ENCODE measurements at places on chromosomes 11 and 22. TPM values are rescaled to one million over a fixed set of nuclear protein-coding genes. Genes with fewer than 3 reads are reported as not detected.

CCDC157 gene
- total RNA-seq: 2.7 TPM

MOGAT2 gene
- total RNA-seq: not detected

GRCh38 chr22:45966320-45966894 lies 10.6 kb downstream of the WNT7B start:
- no peak overlapping the region for H3K27ac ChIP-seq
- peaks cover 3% of the 10 kb centered on the region for H3K27me3 ChIP-seq
- H3K4me3 ChIP-seq: no peak overlapping the region
- H3K4me1 ChIP-seq: no peaks in the 10 kb centered on the region
- DNase-seq: no peak

DNA sequence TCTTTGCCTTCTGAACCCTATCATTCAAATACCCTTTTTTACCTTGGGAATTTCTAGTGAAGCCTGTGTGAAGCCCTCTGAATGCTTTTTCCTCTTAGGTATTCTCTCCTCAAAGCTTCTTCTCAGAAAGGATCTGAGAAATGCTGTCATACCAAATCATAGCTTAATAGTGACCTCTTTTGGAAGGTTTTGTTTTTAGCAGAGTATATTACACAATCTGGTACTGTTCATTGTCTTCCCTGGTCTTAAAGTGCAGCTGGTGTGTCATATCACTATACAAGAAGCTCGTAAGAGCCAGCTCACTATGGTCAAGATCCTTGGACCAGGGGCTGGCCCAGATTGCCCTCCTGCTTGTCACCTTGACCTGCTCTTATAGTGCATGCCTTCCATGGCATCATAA lies 204.4 kb upstream of the ANO5 start:
- H3K27ac ChIP-seq: no peak overlapping the region
- H3K27me3 ChIP-seq: no peaks in the 10 kb centered on the region
- no peak for DNase-seq
- H3K4me1 ChIP-seq: no peaks in the 10 kb centered on the region
- no peak overlapping the region for H3K4me3 ChIP-seq

DNA sequence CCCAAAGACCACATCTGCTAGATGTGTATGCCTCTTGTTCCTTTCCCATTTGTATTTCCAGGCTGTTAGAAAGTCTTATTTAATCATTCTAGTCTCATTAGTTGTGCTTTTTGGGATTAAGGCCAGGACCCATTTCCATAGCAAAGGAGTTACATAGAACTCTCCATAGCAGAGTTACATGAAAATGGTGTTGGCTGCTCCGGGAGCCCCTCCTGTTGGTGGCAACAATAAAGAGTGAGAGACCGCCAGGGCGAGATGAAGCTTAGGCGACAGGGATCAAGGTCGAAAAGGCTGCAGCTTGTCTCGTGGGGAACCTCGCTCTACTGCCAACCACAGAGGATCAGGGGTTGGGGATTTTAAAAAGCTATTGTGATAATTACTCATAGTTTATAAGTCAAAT lies 58.3 kb downstream of the GRIK4 start:
- no peak overlapping the region for H3K4me3 ChIP-seq
- no peaks in the 10 kb centered on the region for H3K4me1 ChIP-seq
- DNase-seq: no peak
- no peak overlapping the region for H3K27ac ChIP-seq
- H3K27me3 ChIP-seq: peaks cover 6% of the 10 kb centered on the region

DNA sequence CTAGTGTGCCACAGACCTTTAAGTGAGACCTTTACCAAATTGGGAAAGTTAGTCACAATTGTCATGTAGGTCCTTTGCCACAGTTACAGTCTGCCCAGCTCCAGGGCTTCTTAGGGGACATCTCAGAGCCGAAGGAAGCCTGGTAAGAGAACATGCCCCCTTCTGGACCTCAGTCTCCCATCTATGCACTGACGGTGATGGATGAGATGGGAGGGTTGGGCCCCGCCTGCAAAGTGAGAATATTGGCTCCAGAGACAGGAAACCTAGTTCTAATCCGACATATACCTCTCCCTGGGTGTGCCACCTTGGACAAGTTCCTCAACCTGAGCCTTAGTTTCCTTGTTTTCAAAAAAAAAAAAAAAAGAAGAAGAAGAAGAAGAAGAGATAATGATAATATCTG lies 85.1 kb upstream of the NAV2 start:
- H3K27ac ChIP-seq: no peak overlapping the region
- no peak overlapping the region for H3K4me3 ChIP-seq
- DNase-seq: no peak
- H3K27me3 ChIP-seq: no peaks in the 10 kb centered on the region

DNA sequence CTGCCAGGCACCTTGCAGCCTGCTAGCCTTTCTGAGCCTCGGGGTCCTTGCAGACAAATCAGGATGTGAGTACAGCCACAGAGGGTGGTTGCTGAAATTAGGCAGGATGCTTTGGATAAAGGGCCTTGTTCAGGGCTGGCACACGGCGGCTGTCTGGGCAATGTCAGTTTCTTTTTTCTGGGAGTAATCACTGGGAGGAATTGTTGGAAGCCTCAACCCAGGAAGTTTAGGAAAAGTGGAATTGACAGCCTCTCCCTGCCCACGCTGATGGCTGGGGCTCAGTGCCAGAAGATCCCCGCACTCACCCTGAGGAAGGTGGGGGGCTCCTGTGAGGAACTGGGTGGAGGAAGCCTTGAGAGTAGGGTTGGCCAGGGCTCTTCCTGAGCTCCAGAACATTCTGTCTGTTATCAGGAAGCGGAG lies 37.4 kb downstream of the CD82 start:
- no peak for DNase-seq
- H3K4me3 ChIP-seq: no peak overlapping the region
- no peaks in the 10 kb centered on the region for H3K27me3 ChIP-seq
- H3K4me1 ChIP-seq: peaks cover under 1% of the 10 kb centered on the region

GRCh38 chr11:101470881-101471520 lies 112.8 kb downstream of the TRPC6 start:
- H3K4me3 ChIP-seq: no peak overlapping the region
- no peak for DNase-seq
- H3K36me3 ChIP-seq: no peaks in the 10 kb centered on the region
- H3K4me1 ChIP-seq: no peaks in the 10 kb centered on the region

- H3K36me3 ChIP-seq: no peaks in the 10 kb centered on the region
- H3K4me1 ChIP-seq: peaks cover 17% of the 10 kb centered on the region
- DNase-seq: no peak
- H3K27ac ChIP-seq: no peak overlapping the region
- H3K4me3 ChIP-seq: peak overlapping the region; percentile 39
- no peaks in the 10 kb centered on the region for H3K27me3 ChIP-seq
These were observed 11.5 kb downstream of the STARD10 start for GRCh38 chr11:72782081-72782920.

All from CD8-positive, alpha-beta memory T cell (primary cell).